ENCODE measurements at places on chromosomes 3 and 15.
A peak's percentile ranks its signal among the peaks of the same experiment; 100 is the strongest.

GRCh38 chr3:143298380-143298779, 178.8 kb downstream of the CHST2 start:
- DNase-seq, result peak; percentile 49

DNA sequence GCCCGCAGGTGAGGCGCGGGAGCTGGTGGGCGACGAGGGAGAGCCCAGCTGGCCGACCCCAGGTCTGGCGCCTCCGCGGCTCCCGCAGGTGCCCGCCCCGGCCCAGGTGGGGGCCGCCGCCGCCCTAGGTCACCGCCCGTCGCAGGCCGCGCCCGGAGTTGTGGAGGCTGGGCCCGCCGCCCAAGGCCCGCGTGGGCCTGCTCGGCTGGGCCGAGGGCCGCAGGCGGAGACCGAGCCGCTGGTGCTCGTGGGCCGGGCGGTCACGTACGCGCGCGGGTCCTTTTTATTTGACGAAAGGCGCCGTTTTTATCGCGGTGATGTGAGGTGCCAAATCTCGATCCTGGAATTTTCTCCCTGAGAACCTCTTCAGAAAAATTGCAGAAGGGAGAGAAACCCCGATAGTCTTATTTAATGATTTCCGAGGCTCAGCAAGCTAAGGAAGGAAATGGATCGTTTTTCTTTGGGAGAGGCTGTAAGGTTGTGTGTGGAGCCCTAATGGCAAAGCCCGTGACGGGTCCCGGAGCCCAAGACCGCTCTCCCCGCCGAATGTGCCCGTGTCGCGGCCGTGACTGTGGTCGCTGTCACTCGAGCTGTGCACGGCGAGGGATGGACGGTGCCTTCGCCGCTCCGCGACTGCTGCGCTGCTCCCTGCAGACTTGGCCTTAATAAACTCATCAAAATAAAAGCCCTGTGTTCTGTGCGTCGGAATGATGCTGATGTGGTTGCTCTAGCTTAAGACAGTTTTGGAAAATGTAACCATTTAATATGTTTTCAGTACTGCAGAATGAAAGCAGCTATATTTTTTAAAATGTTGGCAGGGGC, 612 bp downstream of the APPL1 start:
- peak; percentile 67 for DNase-seq

DNA sequence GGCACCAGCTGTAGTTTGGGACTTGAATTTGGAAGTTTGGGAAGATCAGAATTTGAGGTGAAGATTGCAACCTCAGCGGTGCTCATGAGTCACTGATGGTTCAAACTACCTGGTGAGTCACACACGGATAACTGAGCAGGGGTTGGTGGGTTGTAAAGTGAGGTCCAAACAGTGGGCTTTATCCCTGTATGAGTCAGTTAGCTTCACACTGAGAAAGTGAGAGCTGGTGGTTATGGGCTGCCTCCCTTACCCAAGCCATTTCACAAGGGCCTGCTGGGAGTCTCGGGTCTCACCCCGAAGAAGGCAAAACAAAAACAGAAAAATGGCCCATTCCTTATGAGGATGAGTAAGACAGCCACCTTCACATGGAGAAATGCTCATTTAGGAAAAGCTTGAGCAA, 77.0 kb downstream of the ITGA11 start:
- no peak for DNase-seq

DNA sequence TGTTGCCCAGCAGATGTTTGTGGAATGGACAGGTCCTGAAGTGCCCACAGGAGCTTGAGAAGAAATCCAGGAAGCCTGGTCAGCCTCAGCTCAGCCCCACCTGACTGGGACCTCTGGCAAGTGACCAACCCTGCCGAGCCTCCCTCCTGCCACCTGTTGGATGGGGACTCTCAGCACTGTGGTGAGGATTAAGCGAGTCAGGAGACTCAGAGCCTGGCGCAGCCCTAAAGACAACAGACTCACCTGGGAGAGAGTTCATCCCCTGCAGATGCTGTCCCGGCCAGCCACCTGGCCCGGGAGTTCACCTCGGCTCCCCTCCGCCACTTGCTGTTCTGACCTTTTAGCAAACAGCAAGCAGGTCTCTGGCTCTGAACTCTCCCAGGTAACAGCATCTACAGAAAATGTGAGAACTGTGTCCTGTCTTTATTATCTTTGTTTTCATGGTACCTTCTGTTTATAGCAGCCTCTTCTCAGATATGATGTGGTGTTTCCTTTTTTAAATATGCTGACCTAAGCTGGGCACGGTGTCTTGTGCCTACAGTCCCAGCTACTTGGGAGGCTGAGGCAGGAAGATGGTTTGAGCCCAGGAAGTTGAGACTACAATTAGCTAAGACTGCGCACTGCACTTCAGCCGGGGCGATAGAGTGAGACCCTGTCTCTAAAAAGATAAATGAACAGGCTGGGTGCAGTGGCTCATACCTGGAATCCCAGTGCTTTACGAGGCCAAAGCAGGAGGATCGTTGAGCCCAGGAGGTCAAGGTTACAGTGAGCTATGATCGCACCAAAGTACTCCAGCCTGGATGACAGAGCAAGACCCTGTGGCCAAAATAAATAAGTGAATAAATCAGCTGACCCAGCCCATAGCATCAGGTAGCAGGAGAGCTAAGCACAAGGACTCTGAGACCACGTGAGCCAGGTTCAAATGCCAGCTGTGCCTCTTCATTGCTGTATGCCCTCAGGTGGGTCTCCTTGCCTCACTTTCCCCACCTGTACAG, 32.4 kb upstream of the SLC6A6 start:
- DNase-seq, result peak; percentile 55

GRCh38 chr3:153385343-153385742, 223.3 kb downstream of the RAP2B start:
- DNase-seq, result no peak

DNA sequence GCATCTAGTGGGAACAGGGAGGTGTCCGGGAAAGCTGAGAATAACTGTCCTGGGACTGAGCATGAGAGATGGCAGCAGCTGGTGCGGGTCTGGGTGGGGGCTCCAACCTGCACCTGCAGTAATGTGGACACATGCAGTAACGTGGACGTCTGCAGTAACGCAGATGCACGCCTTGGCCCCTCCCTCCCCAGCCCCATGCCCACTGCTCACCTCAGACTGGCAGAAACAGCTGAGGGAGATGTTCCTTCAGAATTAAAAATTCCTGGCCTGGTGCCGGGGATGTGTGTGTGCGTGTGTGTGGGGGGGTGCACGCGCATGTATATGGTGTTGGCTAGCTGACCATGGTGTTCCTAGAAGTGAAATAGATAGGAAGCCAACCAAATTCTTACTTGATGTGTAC, 86.7 kb upstream of the OXTR start:
- DNase-seq, result peak; percentile 92

All from myocyte (in vitro differentiated cells).